ENCODE measurements at places on chromosomes 12 and 14. TPM values are rescaled to one million over a fixed set of nuclear protein-coding genes. Genes with fewer than 3 reads are reported as not detected.

MYH7 gene
- total RNA-seq = not detected

CMAS gene
- 46.5 TPM for total RNA-seq

HAL gene
- 0.06 TPM for total RNA-seq

PTGDR gene
- total RNA-seq = not detected

VDR gene
- 0.18 TPM for total RNA-seq

NOVA1 gene
- total RNA-seq = 4.5 TPM

OR6C1 gene
- total RNA-seq = not detected

TRHDE gene
- 1.5 TPM for total RNA-seq

SLC7A7 gene
- total RNA-seq = 27.2 TPM

KRT83 gene
- not detected for total RNA-seq

KRT85 gene
- total RNA-seq = not detected

CRIP2 gene
- total RNA-seq = 515 TPM

GALNT16 gene
- 1.3 TPM for total RNA-seq

DNA sequence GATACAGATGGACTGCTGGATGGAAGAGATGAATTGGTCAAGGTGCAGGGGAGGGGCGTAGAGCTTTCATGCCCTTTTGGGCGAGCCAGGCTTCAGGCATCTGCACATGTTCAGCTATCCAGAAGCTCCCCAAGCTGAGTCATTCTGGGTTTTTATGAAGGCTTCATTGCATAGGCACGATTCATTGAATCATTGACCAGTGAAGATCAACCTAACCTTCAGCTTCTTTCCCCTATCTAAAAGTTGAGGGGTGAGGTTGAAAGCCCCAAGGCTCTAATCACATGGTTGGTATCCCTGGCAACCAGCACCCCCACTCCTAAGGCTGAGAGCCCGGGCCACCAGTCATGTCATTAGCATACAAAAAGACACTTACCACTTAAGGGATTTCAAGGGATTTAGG is 36.3 kb downstream of the RPS29 start:
- no peak for DNase-seq

DNA sequence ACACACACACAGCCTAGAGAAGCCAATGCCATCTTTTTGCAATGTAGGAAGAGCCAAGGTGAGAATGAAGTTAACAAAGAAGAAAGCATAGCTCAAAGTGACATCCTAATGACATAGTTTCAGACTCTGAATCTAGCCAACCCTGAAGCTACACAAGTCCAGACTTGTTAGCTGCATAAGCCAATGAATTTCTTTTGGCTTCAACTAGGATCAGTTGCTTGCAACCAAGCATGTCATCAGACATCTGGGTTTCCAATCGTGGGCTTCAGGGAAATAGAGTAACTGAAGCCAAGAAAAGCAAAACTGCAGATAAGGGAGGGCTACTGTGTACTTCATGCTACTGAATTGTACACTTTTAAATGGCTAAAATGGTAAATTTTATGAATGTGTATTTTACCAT is 4.4 kb upstream of the GPHN start:
- DNase-seq = no peak

DNA sequence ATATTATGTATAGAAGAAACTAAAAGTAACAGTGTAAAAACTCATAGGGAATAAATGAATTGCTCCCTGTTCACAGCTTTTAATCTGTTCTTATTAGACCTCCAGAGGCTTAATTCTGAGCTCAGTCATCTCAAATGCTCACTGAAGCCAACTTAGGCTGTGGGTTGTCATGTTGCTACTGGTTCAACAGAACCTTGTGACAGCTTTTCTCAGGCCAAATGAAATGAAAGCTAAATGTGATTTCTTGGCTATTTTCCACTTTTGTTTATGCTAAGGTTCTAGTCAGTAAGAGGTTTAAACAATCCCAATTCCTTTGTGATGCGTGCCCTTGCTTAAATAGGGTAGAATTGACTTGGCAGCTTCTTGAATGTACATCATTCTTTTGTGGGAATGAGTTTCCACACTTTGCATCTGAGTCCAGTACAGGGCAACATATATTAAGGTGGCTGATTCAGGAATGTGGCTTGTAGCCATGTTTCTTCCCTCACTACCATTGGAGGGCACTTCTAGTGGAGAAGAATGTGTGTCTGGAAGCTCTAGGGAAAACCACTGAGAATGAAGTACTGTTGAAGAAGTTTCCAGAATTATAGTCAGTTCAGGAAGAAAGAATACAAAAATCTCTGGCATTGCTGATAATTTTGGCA is 156.4 kb downstream of the NEDD1 start:
- no peak for DNase-seq

DNA sequence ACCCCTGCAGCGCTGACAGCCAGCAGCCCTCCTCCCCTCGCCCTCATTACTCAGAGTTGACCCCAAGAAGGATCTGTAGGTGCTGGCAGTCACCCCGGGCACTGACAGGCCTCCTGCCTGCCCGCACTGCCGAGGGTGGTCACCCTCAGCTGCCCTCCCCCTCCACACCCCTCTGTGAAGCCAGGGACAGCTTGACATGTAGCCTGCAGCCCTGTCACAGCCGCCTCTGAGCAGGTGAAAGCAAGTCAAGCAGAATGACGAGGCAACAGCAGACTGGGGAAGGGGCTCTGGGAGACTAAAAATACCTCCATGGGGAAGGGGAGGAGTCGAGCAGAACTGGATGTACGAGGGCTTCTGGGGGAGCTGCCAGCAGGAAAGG is 178.1 kb downstream of the DPF3 start:
- DNase-seq = no peak

GRCh38 chr14:63727231-63727735 is 582 bp downstream of the SGPP1 start:
- DNase-seq = no peak

DNA sequence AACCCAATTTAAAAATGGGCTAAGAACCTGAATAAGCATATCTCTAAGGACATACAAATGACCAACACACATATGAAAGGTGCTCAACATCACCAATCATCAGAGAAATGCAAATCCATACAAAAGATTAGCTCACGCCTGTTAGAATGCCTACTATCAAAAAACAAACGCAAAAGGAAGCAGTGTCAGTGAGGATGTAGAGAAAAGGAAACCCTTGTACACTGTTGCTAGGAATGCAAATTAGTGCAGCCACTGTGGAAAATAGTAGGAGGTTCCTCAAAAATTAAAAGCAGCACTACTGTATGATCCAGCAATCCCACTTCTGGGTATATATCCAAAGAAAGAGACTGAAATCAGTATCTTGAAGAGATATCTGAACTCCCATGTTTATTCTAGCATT is 133.0 kb downstream of the CPNE8 start:
- no peak for DNase-seq

- no peak for DNase-seq
These were observed 1012.0 kb downstream of the FLRT2 start for GRCh38 chr14:86541972-86542371.

- no peak for DNase-seq
These were observed 46.2 kb downstream of the GALNT9 start for GRCh38 chr12:132282950-132283771.

DNA sequence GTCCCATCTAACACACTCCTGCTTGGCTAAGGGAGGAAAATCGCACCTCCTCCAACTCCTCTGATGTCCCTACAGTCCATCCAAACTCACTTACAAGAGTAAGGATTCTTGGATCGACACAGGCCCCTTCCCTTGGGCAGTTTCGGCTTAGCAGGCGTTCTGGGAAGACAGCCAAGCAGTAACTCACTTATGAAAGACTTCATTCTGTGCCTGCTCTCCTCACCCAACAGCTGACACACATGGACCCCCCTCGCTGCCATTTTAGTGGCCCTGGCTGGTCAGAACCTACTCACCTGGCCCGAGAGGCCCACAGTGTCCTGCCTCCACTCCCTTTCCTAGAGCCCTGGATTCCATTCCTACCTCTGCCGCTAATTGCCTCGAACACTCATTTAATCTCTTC is 52.3 kb upstream of the BCL2L14 start:
- no peak for DNase-seq

GRCh38 chr12:30908076-30908721 is 18.3 kb upstream of the TSPAN11 start:
- DNase-seq = no peak

- no peak for DNase-seq
These were observed 139.5 kb downstream of the CHST11 start for GRCh38 chr12:104596134-104596799.

DNA sequence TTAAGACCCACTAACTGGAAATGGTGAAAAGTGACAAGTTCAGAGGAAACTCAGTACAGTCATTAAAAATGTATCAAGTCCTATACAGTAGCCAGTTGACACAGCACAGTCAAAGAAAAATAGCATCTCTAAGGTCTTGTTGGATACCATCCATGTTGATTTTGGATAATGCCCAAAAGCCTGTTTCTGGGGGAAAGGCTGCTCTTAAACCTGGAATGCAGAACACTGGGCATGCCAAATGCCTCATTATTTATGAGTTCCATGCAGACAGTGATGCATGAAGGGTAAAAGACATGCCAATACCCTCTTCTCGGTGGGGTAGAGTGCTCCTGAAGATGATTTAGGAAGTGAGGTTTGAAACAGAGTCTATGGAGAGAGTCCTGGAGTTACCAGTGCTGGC is 29.6 kb downstream of the KCNK13 start:
- no peak for DNase-seq

DNA sequence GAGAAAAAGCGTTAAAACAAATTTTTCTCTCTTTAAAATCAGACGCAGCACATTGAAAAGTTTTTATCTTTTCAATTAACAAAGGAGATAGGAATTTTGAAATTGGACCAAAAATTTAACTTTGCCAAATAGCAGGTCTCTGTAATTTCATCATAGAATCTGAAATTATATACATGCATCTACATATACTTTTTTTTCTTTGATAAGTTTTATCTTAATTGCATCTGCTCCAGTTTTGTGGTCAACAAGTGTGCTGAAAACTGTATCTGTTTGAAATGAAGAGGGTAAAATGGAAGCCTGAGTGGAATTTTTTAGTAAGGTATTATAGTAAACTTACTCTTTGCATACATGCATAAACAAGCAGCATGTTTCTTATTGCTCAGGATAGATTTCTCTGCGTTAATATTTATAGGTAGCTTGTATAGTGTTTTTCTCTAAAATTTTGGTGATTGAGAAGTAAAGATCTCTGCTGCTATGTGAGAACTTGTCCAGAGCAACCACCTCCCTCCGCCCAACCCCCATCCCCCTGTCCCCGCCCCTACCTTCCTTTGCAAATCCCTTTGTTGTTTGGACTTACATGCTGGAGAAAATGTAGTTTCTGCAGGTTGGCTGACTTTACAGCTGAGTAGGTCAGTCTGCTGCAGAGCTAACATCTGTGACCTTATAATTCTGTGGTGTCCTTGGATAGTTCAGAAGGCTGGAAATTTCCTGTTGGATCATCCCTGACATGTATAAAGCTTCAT is 64.6 kb downstream of the VRK1 start:
- no peak for DNase-seq

DNA sequence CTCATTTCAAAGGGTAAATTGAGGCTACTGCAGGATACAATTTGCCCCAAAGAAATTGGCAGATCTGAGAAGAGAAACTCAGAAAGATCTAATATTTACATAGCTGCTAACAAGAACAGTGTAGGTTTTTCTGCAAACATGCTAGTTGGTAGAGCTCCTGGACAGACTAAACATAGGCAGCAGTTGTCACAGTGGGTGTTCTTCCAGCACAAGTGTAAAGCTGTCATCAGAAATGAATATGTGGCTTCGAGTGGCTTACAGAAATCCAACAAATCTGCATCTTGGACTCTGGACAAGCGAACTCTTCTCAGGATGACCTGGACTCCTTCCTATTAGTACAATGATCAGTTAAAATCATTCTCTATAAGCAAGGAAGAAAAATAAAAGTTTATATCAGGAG is 5.9 kb downstream of the CBX5 start:
- no peak for DNase-seq

DNA sequence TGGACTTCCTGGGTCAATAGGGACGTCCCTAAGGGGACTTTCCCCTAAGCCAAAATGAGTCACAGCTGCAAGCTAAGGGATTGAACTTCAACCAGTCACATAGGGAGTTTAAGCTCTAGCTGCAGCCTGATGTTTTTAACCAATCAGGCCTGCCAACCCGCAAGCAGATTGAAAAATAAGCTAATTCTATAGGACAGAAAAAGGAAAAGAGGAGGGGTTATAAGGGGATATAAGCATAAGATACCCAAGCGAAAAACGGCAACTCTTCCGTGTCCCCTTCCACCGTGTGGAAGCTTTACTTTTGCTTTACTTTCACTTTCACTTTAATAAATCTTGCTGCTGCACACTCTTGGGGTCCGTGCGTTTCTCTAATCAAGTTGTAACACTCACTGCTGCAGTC is 24.4 kb downstream of the ATP23 start:
- DNase-seq = no peak

DNA sequence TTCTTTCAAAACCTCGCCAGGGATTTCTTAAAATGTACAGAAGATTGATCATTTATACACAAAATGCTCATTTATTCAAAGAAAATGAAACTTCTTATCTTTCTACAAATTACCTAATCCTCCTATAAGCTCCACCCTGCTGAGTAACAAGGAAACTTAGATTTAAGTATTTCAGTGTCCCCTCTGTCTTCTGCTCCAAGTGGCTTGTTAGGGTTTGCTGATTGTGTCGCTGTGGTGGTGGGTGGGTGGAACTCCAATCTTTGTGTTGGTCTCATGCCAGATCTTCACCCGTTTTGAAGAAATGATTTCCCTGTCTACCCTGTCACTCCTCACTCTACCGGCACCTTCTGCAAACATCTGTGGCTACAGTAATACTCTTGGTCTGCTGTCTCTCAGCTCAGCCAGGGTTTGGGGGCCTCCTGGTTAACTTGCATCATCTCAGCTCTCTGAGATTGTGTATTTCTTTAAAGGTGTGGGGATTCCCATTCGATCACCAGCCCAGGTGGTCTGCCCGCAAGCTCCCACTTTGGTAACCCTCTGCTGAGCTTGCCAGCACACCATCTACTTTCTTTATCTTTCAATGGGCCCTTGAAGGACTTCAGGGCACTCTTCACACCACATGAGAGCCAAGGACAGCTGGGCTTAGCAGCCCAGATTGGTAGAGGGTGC is 73.8 kb downstream of the DRAM1 start:
- no peak for DNase-seq

DNA sequence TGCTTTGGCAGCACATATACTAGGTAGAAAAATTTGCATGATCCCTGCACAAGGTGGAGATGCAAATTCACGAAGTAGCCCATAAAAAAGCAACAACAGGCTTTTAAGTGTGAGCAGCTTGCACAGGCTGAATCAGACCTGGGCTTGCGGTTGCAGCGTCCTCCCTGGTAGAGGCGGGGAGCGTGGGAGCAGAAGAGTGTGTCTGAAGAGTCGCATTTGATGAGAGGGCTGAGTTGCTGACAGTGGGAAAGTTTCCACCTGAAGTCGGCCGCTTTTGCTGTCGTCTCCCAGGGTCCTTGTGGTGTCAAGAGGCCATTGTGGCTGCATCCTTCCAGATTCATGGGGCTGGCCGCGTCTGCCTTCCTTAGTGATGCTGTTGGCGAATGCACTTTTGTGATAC is 6.2 kb downstream of the AACS start:
- DNase-seq = no peak

All from glomerular endothelial cell (primary cell).